ENCODE measurements at places on chromosomes 7 and 10.

- peak; percentile 93 for DNase-seq
Measured at GRCh38 chr7:93890464-93891068, at the start of gene TFPI2. Gene TFPI2, minus strand, starts transcription at chr7:93890753. Its CDS starts 75 bp downstream, at chr7:93890678.

GRCh38 chr10:62732841-62733653, 71.5 kb upstream of the ADO start:
- peak; percentile 44 for DNase-seq

- DNase-seq = peak; percentile 67
Measured at GRCh38 chr10:28326516-28327490, 23.9 kb upstream of the MPP7 start.

DNA sequence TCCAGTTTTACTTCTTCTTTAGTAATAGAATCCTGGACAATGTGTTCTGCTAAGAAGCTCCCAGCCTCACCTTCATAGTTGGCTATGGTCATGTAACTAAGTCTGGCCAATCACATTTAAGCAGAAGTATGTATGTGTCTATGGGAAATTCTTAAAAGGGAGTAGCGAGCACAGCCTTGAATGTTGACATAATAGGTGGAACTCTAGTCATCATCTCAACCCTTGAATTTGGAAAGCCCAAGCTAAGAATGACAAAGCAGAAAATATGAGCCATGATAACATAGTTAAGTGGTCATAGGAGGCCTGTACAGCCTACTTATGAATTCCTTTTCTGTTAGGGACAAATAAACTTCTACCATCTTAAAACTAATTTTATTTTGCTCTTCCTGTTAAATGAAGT, 134.1 kb downstream of the MAGI2 start:
- no peak for DNase-seq

GRCh38 chr7:112205343-112206237, 609 bp downstream of the DOCK4 start:
- DNase-seq = peak; percentile 62

DNA sequence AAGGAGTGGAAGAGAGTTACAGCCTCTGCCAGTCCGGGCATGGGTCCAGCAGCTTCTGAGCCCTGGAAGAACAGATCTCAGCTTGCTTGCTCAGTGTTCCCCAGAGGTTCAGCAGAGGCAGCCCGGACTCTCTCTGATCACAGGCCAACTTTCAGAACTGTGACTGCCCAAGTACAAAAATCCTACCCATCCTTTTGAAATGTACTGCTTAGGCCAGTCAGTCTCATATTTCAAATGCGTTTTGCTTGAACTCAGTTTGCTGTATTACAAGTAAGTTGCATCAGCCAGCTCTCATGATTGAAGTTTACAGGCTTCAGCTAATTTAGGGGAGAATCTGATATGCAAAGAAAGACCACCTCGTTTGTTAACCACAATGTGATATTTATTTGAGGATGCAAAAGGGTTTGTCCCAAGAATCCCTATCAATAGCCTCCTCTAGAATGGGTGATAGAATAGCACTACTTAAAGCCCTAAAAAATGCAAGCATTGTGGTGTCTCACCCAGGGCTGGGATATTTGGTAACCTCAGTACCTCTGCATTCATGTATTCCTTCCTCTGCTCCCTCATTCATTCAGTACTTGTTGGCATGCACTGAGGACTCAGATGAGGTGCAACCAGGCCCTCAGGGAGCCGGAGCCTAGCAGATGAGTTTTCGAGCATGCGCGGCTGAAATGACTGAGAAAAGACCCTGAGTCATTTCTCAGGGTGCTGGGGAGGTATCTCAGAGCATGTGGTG, 7.0 kb downstream of the AIMP2 start:
- peak; percentile 71 for DNase-seq

DNA sequence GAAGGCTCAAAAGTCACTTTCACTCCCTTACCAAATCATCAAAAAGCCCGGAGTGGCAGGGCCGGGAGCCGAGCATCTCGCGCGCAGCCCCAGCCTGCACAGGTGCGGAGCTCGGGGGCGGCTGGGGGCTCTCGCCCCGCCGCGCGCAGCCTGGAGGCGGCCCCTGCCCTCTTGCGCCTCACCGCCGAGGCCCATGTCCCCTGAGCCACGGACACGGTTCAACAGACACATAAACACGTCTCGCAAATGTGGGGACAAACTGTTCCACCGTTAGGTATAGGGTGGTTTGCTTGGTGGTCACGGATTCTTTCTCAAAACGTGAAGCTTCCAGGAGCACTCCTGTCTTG, 700 bp downstream of the GSAP start:
- DNase-seq = no peak

DNA sequence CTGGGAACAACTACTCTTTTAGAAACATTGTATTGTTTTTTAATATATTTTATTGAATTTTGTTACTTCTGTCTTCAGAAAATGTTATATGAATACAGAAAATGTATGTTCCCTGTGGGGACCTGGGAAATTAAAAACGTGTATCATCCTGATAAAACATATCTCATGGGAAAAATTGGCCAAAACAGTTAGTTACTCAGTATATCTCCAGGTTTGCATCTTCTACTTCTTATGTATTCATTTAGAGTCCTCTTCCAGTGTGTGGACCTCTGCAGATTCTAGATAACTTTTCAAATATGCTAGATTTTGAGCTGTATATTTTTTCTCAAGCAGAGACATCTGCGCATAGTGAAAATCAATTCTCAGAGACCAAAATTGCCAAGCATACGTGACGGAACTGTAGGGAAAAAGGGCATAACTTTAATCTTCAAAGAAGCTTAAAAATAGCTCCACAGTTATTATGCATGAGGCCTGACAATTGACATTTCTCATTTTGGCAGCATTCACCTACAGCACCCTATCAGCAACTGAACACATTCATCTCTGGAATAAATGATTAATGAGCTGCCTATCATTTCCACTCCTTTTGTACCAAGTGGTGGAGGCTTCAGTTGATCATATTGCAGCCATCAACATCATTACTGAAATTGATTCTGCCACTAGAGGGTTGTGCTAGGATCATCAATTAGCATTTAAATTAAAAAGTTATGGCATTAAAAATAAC, 26.4 kb upstream of the UMAD1 start:
- DNase-seq = no peak

DNA sequence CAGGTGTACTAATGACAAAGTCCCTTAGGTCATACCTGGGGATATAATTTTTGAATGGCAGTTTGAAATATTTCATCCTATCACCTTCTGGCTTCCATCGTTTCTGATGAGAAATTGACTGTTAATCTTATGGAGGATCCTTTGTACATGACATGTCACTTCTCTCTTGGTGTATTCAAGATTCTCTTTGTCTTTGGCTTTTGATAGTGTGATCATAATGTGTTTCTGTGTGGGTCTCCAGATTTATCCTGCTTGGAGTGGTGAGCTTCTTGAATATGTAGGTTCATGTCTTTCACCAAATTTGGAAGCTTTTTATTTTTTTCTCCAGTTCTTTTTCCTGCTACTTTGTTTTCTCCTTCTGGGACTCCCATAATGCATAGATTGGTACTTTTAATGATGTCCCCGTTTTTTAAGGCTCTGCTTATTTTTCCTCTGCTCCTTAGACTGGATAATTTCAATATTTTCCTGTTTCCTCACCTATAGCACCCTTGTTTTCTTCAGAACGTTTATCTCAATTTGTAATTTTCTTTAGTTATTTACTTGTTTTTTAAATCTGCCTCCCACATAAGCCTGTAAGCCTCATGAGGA, 4.4 kb downstream of the RBM33 start:
- no peak for DNase-seq

GRCh38 chr10:21003240-21003822, 106.2 kb upstream of the NEBL start:
- no peak for DNase-seq

DNA sequence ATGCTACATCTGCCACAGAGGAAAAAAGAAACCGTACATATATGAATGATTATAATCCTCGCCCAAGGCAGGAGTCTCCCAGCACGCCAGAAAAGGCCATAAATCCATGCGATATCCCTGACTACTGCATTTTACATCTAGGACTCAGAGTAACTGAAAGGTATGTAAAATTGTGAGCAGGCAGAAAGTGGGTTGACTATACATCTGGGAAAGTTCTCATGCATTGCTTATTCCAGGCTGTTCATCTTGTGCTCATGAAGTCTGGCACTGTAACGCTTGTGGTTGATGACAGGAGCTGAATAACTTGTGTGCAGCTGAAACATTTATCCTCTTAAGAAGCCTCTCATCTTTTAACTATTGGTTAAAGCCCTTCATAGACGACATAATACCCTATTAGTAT, 193.4 kb upstream of the STEAP4 start:
- DNase-seq = no peak

DNA sequence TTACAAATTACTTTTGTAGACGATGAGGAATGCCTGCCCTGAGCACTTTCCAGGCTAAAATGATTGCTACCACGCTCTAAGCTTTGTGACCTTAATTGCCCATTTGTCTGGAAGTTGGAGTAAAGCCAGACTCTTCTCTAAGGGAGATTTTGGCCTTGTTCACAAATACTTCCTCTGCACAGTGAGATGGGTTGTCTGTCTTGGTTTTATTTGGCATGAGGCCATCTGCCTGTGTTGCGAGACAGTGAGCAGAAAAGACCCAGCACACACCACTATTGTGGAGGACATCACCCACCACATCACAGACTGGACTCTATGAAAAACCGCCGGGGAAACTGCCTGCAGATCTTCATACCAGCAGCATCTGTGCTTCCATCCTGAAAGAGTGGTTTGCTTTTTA, 138.4 kb downstream of the BICC1 start:
- peak; percentile 79 for DNase-seq

Data from brain microvascular endothelial cell (primary cell).